Activated gamma-delta T cell treated with Interleukin-2 at 50 U/mL for 16 hours (primary cell): ENCODE measurements at places on chromosomes 2 and 18.

- no peak for DNase-seq
Observed at GRCh38 chr2:176115883-176116813, at the start of gene HOXD10. HOXD10 (plus strand) TSS chr2:176116778; CDS start chr2:176116834, 56 bp downstream.

DNA sequence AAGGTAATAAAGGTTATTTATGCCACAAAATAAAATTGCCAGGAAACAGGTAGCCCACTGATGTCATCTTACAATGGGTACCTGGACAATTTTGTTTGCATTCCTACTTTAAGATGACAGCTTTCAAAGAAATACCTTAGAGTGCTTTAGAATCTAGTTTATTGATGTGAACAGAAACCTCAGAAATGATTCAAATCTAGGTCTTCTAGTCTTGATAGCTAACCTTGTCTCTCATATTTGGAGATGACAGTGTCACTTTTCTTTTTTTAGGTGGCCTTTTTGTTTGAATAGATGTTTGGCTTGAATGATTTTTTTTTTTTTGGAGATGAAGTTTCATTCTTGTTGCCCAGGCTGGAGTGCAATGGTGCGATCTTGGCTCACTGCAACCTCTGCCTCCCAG lies 69.1 kb downstream of the PIK3C3 start:
- DNase-seq = no peak

DNA sequence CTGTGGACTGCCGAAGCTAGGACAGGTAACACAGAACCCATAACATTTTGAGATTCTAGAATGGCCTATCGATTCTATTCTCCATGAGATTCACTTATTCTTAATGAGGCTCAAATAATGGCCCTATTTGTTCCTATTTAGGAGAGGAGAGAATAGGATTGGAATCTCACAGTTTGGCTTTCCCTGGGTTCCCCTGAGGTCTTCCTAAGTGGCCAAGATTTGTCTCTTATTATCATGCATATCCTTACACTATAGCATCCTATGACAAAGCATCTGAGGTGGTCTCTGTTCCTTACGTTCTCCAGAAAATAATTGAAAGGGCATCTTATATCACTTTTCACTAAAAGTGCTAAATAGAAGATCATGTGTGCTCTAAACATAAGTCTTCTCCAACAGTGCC lies 9.5 kb downstream of the WDPCP start:
- no peak for DNase-seq

GRCh38 chr2:1407950-1408675 lies 5.2 kb upstream of the TPO start:
- DNase-seq = no peak

DNA sequence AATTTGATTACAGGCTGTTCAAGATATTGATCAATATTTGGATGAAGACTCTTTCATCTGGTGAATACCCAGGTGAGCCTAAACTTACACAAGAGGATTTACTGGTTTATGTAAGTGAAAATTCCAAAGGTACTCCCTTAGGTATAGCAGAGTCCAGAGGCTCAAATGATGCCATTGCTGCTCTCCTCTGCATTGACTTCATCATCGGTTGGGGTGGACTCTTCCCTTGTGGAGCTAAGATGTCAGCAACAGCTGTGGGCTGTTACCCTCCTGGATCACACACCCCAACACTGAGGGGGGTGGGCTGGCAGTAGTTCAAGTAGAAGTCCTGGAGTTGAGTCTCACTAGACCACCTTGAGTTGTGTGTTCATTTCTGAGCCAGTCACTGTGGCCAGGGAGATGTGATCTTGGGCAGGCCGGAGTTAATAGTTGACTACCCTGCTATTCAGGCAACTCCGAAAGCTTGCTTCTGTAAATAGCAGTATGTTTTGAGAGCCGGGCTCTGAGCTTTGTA lies 236.9 kb downstream of the PTPRM start:
- no peak for DNase-seq

GRCh38 chr2:10300328-10300920 lies 2.3 kb upstream of the HPCAL1 start:
- DNase-seq = no peak

DNA sequence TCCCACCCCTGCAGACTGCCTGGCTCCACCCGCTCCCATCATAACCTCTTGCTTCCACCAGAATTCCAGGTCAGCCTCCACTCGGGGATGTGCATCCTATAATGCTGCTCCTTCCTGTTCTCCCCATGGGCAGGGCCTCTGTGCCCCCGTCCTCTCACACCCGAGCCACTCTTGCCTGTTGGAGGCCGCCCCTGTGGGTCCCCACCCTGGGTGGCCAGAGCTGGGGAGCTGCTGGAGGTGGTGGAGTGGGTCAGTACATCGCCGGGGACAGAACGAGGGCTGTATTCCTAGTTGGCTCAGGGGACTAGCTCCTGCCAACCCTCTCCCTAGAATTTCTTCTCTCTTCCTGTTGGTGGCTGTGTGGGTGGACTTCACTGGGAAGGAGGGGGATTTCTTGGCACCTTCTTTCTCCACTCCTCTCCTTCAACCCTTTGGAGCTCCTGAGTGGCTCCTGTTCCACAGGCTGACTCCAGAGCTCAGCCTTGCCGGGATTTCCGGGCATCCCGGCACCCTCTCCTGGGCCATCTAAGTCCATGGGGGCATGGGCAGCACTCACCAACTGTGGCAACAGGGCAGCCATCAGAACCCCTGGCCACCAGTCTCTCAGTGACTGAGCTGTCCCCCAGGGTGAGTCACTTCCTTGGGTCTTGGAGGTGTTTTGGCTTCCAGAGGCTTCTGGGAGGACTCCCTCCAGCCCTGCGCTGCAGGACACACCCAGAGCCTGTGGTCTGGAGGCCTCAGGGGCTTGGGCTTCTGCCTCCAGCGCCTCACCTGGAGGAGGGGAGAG lies 88.2 kb upstream of the MCFD2 start:
- DNase-seq = no peak

DNA sequence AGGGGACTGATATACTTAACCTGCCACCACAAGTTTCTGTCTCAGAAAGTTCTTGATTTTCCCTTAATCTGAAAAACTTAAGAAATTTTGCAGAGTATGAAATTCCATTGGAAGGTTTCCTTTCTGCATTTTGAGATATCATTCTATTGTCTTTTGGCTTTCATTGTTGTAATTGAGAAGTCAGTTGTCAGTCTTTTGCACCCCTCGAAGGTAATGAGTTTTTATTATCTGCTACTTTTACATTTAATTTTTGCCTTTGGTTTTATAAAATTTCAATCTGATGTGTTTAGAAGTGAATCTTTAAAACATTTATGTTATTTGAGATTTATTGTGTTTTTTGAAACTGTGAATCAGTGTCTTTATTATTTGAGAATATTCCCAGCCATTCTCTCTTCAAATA lies 4.8 kb upstream of the IL36A start:
- DNase-seq = no peak

DNA sequence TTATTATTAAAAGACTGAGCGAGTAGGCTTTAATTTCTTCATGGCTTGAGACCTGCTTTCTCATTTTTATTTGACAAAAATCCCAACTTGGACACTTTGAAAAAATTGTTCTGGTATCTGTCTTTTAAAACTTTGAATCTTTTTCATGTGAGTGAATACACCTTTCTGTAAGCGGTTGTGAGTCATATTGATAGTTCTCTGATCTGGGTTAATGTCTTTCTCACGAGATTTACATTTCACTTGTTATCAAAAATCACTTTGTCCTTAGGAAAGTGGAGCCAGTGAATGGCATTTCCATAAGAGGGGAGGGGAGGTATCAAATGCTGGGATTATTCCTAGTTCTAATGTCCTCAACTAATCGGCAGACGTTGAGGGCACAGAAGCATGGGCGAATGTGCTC lies 36.3 kb downstream of the ATP9B start:
- no peak for DNase-seq

DNA sequence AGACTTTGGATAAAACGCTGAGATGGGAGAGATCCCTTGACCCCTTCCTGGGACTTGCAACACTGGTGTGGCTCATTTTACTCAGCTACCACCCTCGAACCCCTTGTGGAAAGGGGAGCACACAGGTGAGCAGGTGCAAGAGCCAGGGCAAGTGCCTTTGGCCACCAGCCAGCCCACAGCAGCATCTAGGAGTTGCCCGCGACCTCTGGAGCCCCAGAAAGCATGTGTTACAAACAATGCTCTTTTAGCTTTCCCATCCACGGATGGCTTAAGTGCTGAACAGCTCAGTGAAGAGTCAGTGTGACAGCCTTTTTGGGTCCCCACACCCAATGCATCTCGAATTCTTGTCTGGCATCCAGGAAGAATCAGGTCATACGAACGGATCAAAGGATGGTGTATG lies 197.8 kb downstream of the MEMO1 start:
- DNase-seq = no peak

DNA sequence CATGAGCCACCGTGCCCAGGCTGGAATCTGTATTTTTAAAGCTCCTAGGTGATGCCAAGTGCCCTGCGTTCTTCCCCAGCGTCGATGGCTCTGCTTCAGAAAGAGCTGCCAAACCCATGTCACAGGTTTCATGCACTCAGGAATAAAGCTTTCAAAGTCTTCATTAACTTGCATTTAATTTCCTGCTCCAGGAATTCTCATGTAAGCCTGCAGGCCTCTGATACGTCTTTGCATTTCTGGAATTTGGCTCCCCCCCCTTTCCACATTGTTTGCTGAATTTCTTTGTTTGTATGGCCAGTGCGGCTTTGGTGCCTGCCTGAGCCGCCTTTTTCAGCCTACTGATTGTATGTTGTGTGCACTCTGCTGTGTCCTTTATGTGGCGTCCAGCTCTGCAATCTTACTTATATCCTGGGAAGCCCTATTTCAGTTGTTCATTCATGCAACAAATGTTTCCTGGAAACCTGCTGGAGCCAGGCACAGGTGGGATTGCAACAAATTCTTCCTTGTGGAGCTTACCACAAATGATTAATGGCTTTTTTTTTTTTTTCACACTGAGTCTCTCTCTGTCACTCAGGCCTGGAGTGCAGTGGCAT lies 17.9 kb upstream of the OTOF start:
- no peak for DNase-seq

- DNase-seq = no peak
Observed at GRCh38 chr2:73227086-73227485, 6.0 kb downstream of the PRADC1 start.

DNA sequence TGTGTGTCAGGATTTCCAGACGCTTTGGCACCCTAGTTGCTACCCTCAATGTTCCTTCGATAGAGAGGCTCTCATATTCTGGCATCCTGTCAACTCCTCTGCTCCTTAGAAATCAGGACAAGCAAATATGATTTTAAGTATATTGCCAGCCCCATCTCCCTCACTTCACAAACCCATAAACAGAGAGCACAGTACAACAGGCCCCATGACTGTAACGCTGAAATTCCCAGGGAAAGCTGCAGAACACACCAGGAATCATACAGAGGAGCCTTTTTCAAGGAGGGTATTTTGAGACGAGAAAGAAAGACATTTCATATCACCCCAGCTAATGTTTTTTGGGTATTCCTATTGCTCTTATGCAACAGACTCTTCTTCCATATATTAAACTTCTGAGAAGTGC lies 162.9 kb downstream of the NAPG start:
- no peak for DNase-seq

- DNase-seq = no peak
Observed at GRCh38 chr2:136363470-136363869, 245.5 kb upstream of the CXCR4 start.

DNA sequence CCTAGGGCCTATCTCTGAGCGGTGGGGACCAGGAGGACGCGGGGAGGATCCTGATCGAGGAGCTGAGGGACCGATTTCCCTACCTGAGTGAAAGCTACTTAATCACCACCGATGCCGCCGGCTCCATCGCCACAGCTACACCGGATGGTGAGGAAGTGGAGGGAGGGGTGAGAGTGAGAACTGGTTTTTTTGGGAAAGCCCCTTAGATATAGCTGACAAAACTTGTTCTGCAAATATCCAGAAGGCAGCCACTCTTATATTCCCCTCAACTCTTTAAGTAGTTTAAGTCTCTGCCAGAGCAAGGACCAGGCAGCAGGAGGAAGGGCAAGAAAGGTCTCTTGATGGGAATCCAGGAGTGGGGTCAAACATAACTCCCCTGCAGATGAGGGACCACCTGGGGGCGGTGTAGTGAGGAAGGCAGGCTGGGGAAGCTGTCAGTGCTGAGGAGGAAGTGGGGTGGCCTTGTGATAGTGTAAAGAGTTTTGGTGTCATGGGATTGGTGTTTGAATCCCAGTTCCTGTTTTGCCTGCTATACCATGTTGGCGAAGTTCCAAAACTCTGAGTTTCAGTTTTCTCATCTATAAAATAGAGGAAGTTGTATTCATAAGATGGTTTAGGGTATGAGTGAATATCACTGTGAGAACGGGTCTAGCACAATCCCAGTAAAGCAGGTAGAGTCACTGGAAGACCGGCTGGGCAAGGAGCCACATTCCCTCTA lies 3.4 kb downstream of the NAGK start:
- DNase-seq = peak; percentile 37

DNA sequence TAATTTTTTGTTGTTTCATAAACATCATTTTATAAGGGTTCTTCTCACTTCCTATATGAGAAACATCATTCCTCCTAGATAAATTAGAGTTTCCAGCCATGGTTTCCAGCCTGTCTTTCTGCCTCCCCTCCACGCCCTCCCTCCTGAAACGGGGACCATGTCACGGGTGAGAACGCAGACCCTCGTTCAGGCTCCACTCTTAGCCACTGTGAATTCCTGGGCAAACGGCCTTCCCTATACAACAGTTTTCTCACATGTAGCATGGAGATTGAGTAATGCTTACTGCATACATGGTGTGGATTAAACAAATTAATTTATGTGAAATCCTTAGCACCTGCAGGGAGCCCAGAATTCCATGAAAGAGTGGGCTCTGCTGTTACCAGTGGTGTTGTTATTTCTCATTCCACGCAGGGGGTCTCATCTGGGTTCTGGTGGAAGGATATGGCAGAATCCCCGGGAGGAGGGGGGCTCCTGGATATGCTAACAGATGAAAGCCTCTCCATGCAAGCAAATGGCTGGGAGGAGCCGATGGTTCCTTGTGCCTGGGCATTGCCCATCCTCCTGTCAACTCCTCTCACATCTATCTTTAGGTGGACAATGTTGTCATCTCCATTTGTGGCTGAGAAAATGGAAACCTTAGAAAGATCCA lies 54.0 kb upstream of the TWIST2 start:
- no peak for DNase-seq

- DNase-seq = no peak
Observed at GRCh38 chr2:46135958-46136357, 161.2 kb upstream of the EPAS1 start.

DNA sequence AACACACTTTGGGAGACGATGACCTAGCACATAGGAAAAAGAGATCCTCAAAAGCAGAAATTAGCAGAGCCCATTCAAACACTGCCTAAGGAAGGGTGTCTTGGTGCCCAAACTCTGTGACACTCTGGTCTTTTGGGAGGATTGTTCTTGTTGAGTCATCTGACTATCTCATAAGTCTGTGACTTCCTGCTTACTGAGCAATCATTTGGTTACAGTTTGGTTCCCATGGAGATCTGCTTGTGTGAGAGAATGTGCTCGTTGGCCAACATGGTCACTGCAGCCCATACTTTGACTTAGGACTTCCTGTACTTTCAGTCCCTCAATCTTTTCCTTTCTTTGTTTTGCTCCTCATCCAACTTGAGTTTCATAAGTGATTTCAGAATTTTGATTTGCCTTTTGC lies 602.9 kb downstream of the NYAP2 start:
- DNase-seq = no peak

GRCh38 chr2:126837966-126838715 lies 60.5 kb upstream of the TEX51 start:
- DNase-seq = no peak

DNA sequence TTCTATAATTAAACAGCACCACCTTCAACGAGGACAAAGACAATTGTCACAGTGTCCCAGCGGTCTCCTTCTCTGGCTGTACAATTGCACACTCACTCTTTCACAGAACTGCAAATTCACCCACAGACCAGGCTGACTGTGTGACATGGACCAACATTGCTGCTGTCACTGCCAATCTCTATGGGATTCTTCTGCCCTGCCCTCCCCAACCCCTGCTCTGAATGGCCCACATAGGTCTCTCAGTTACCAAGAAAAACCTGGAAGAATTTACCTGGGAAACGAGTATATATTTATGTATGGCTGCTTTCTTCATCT lies 26.5 kb downstream of the LRRC30 start:
- DNase-seq = no peak
